NCI-H1436 treated with DMSO at 0.1 percent for 48 hours (cell line): ENCODE measurements at places on chromosomes 1 and 21.

- no peak for DNase-seq
These were observed 42.1 kb upstream of the TP53BP2 start for GRCh38 chr1:223887747-223888418.

DNA sequence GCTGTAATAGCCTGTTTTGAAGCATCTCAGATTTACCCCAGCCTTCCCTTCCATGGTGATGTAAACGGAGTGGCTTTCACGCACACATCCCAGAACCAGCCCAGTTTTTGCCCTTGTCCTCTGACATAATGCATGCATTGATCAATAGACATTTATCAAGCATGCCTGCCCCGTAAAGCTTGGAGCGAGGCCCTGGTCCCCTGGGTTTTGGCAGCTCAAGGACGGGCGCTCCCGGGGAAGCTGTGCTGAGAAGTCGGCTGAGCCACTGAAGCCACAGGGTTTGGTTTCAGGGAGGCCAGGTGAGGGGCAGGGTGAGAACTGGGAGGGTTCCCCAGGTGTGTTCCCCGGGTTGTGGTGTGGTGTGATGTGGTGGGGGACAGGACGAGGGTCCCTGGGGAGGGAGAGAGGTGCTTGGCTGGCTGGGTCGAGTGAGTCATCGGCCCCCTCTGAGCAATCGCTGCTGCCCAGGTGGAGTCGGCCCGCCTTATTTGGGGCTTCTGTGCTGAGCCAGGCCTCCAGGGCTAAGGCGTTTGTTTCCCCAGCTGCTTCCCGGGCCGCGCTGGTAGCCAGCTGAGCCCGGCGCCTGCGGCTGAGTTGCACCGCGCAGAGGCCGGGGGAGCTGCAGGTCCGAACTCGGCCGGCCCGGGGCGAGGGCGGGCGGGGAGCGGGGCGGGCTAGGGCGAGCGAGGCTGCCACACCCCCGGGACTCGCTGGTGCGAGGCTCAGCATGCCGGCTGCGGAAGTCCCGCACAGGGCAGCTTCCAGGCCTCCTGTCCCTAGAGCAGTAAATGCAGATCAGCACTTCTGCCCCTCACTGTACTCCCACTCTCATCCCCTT is 23.6 kb downstream of the ATP2B4 start:
- no peak for DNase-seq

GRCh38 chr1:68585351-68585750 is 88.5 kb upstream of the DEPDC1 start:
- no peak for DNase-seq

DNA sequence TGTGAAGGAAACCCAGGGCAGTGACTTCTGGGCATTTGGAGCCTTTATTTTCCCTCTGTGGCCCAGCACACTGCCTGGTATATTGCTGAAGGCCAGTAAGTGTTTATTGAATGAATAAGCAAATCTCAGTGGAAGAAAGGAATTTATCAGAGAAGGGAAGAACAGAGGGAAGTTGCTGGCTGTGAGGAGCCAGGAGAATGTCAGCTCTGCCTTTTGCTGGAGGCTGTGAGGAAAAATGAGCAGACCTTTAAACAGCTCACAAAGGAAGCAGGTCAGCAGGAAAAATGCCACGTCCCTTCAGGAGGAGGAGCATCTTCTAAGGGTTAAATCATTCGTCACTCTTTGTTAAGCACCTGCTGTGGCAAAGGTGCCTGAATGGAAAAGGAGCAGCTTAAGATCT is 75.9 kb downstream of the GIPC2 start:
- no peak for DNase-seq

DNA sequence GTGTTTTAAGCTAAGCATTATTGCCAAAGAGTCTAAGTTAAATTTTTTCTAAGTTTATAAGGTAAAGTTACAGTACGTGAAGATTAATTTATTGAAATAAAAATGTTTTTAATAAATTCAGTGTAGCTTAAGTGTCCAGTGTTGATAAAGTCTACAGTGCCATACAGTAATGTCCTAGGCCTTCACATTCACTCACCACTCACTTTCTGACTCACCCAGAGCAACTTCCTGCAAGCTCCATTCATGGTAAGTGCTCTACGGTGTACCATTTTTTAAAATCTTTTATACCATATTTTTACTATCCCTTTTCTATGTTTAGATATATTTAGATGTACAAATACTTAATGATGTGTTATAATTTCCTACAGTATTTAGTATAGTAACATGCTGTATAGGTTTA is 173.2 kb downstream of the CACNA1E start:
- no peak for DNase-seq

DNA sequence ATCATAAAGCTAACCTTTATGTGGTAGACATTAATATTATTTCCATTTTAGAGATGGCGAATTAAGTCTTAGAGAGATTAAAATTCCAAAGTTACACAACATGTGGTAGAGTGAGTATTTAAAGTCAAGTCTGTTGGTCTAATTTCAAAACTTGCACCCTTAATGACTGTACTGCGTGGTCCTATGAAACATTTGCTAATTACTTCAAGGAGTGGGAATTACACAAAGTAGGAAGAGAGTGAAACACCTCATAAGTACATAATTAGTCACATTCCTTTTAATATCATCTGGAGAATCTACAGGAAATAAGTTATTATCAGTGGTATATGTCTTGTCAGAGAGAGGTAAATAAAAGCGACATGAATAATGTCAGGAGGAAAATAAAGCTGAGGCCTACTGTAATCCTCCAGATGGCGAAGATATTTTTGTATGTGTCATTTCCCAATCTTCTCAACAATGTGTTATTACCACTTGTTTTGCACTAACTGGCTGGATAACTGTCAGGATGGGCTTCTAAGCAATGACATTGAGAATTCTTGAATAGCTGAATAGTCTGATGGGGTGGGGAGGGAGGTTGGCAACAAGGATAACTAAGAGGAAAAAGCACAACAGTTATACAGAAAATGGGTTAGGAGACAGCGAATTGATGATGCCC is 95.5 kb downstream of the TNFSF18 start:
- DNase-seq: no peak
